Motor neuron (in vitro differentiated cells): ENCODE measurements at places on chromosomes 13 and 19.

- ATAC-seq: no peak
Observed at GRCh38 chr19:31503211-31503610, 154.0 kb upstream of the TSHZ3 start.

- ATAC-seq: peak; percentile 53
Observed at GRCh38 chr13:29594710-29595379, 643 bp downstream of the SLC7A1 start.

GRCh38 chr13:101327871-101328270, 88.4 kb downstream of the NALCN start:
- ATAC-seq: no peak

DNA sequence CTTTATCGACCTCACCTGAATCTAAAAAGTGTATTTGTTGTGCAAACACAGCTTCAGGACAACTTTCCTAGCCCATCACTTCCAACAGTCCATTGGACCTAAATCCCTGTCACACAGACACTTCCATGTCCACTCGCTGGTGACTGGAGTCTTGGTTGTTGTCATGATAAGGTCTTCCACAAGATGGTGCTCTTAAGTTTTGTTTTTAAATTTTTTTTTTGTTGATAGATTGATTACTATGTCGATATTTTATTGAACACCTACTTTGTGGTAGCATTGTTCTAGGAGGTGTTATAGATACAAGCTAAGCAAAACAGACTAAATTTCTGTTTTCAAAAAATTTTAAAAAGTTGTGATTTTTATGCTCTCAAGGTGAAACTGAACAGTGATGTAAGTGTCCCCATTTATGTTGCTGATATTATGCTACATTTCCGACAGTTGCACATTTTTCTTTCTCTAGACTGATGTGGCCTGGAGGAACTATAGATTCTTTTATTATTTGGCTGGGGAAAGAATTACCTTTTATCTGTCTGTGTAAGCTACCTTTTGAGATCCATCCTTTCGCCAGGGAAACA, 8.1 kb upstream of the ERICH6B start:
- peak; percentile 29 for ATAC-seq

- no peak for ATAC-seq
Observed at GRCh38 chr13:112113348-112113747, 46.4 kb downstream of the SOX1 start.

GRCh38 chr19:50167314-50167721, 4.2 kb upstream of the IZUMO2 start:
- no peak for ATAC-seq

DNA sequence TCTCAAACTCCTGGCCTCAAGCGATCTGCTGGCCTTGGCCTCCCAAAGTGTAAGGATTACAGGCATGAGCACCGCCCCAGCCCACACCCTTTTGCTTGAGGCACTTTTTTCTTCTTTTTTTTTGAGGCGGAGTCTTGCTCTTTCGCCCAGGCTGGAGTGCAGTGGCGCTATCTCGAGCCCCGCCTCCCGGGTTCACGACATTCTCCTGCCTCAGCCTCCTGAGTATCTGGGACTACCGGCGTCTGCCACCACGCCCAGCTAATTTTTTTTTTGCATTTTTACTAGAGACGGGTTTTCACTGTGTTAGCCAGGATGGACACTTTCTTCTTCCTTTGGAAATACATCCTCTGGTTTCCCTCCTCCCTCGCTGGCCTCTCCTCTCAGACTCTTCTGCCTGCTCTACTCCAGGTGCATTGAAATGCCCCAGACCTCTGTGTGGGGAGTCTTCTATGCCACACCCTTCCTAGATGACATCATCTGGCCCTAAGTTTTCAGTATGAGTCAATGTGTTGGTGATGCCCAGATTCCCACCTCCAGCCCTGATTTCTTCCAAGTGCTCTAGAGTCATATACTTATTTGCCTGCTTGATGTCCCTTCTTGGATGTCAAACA, 20.7 kb upstream of the TPT1 start:
- peak; percentile 43 for ATAC-seq

GRCh38 chr19:49553451-49554271, 25.9 kb downstream of the RCN3 start:
- no peak for ATAC-seq

DNA sequence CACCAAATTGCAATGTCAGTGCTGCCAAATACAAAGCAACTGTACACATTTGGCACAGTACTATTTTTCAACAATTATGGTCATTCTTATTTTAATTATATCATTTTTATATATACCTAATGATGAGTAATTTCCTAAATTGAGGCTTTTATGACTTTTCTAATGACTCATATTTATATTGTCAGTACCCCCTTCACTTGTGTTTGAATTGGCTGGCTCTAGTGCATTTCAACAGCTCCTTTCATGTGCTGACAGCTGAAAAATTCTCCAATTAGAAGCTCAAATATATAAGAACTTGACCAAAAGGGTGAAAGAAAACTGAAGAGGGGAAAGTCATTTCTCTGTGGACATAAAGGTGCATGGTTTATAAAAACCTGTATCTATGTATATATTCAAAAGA, 263.3 kb downstream of the SLITRK1 start:
- ATAC-seq: no peak

DNA sequence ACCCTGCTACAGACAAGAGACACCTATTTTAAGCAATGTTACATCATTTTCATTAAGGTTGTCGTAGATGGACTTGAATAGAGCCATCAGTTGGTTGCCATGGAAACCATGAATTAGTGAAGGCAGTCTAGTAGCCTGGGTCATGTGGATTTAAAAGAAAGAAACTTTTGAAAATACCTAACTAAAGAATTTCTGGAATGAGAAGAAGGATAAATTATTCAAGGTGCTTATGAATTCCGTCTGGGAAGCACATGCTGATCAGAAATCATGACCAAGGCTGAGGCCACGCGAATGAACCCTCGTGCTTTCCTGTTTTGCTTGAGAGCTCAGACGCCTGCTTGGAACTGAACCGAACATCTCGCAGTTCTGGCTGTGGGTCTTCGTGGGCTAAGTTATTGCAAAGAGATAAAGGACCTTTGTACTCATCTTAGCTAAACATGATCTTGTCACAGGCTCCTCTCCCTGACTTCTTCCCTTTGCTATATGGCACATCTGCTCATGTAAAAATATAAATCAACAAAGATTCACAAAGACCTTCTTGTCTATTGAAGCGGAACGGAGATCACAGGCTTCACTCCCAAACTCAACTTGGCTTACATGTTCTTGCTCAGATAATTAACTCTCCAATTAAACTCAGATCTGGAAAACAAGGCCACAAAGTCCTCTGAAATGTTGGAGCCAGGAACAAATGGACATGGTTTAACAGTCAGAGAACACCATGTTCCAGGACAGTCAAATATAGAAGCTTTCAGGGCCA, 140.2 kb downstream of the NUFIP1 start:
- ATAC-seq: peak; percentile 81

DNA sequence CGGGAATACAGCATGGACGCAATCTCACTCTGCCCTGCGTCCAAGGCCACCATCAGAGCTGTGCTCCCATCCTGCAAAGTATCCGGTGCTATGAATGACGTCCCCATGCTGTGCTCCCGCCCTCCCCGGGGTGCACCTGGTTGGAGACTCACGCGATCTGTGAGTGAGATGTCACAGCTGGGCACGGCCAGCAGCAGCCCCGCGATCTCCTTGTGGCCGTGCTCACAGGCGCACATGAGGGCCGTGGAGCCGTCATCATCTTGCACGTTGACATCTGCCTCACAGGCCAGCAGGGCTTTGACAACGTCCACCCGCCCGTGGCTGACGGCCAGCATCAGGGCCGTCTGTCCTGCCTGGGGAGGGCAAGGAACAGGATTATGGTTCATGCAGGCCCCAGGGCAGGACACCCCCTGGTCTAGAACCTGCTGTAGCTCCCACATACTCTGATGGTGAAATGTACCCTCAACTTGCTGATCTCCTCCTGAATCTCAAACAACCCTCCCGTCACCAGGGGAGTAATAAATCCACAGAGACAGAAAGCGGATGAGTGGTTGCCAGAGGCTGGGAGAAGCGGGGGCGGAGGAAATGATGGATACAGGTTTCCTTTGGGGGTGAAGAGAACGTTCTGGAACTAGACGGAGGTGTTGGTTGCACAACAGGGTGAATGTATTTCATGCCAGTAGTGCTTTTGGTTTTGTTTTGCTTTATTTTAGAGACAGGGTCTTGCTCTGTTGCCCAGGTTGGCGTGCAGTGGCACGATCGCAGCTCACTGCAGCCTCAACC, 14.5 kb upstream of the SPC24 start:
- ATAC-seq: no peak
